Osteocyte (in vitro differentiated cells): ENCODE measurements at places on chromosomes 4 and X.

- peak overlapping the region; percentile 15 for H3K4me3 ChIP-seq
- H3K27me3 ChIP-seq, result no peaks in the 10 kb centered on the region
- peaks cover 48% of the 10 kb centered on the region for H3K4me1 ChIP-seq
- H3K27ac ChIP-seq, result peak overlapping the region; percentile 89
- H3K36me3 ChIP-seq, result peaks cover 63% of the 10 kb centered on the region
Observed at GRCh38 chr4:121668368-121669162, 28.2 kb downstream of the ANXA5 start.

DNA sequence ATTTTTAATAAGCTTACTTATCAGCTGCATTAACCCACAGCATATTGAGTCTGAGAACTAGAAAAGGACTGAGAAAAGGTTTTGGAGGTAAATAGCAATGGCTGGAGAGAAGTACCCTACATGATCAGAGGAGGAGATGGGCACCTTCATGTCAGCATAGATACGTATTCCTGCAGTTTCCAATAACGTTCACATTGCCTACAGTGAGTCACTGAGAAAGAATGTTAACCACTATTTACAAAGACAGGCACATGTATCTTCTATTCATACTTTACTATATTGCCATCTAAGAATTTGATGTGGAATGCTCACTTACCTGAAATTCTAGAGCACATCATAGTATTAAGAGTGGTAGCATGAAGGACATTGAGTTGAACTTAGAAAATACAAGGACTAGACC lies 92.5 kb downstream of the TLL1 start:
- peaks cover 8% of the 10 kb centered on the region for H3K4me1 ChIP-seq
- DNase-seq, result no peak
- no peak overlapping the region for H3K4me3 ChIP-seq
- peaks cover 13% of the 10 kb centered on the region for H3K36me3 ChIP-seq
- H3K27me3 ChIP-seq, result no peaks in the 10 kb centered on the region

GRCh38 chr4:64497491-64497890 lies 88.2 kb upstream of the TECRL start:
- DNase-seq, result no peak
- H3K27me3 ChIP-seq, result peaks cover 11% of the 10 kb centered on the region
- no peak overlapping the region for H3K27ac ChIP-seq
- no peak overlapping the region for H3K4me3 ChIP-seq

GRCh38 chrX:122817321-122817955 lies 366.6 kb upstream of the GRIA3 start:
- DNase-seq, result no peak
- no peaks in the 10 kb centered on the region for H3K36me3 ChIP-seq
- H3K4me1 ChIP-seq, result no peaks in the 10 kb centered on the region
- H3K27ac ChIP-seq, result no peak overlapping the region

DNA sequence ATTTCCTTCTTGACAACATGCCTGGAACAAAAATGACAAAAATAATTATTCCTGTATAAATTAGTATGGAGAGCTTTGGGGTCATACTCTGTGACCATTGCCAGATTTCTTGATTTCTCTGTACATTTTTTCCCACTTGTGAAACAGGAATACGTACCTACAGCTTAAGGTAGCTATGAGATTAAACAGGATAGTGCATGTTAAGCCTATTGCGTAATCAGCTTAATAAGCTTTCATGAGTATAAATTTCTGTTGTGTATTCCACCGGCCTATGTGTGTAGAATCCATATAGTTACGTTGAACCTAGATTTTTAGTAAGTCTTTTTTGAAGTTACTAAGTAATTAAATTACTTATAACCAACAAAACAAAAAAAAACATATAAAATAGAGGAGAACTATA lies 334.9 kb downstream of the DCTD start:
- no peak overlapping the region for H3K27ac ChIP-seq
- no peak for DNase-seq
- H3K36me3 ChIP-seq, result no peaks in the 10 kb centered on the region
- H3K27me3 ChIP-seq, result no peaks in the 10 kb centered on the region
- peaks cover 10% of the 10 kb centered on the region for H3K4me1 ChIP-seq

GRCh38 chrX:120857240-120857639 lies 18.4 kb downstream of the CT47B1 start:
- H3K27me3 ChIP-seq, result peaks cover 3% of the 10 kb centered on the region
- H3K36me3 ChIP-seq, result no peaks in the 10 kb centered on the region
- no peak overlapping the region for H3K4me3 ChIP-seq
- H3K27ac ChIP-seq, result no peak overlapping the region
- DNase-seq, result no peak
- no peaks in the 10 kb centered on the region for H3K4me1 ChIP-seq

GRCh38 chr4:175277816-175278215 lies 359.7 kb downstream of the ADAM29 start:
- no peaks in the 10 kb centered on the region for H3K36me3 ChIP-seq
- H3K4me1 ChIP-seq, result peaks cover 9% of the 10 kb centered on the region
- no peak overlapping the region for H3K4me3 ChIP-seq
- H3K27ac ChIP-seq, result no peak overlapping the region
- DNase-seq, result no peak

- no peaks in the 10 kb centered on the region for H3K4me1 ChIP-seq
- peaks cover 23% of the 10 kb centered on the region for H3K36me3 ChIP-seq
- no peak overlapping the region for H3K4me3 ChIP-seq
- DNase-seq, result no peak
- no peak overlapping the region for H3K27ac ChIP-seq
Observed at GRCh38 chr4:121829511-121829910, 5.8 kb upstream of the CCNA2 start.

DNA sequence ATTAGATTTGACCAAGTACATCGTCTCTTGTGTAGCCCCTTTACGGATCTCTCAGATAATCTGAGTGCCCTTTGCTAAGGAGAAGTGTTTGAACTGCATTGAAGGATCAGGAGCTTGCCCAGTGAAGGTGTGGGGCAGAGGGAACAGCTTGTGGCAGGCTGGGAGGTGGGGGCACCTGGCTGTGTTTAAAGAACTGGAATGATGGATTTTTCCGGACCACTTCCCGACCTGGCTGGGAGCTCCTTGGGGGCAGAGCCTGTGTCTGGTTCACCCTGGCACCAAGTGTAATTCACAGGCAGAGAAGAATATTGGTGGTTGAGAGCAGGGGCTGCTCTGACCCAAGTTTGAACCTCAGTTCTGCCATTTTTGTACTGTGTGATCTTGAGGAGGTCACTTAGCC lies 18.5 kb downstream of the TBC1D14 start:
- no peaks in the 10 kb centered on the region for H3K4me1 ChIP-seq
- H3K36me3 ChIP-seq, result peaks cover 26% of the 10 kb centered on the region
- no peaks in the 10 kb centered on the region for H3K27me3 ChIP-seq
- no peak overlapping the region for H3K27ac ChIP-seq
- H3K4me3 ChIP-seq, result no peak overlapping the region

DNA sequence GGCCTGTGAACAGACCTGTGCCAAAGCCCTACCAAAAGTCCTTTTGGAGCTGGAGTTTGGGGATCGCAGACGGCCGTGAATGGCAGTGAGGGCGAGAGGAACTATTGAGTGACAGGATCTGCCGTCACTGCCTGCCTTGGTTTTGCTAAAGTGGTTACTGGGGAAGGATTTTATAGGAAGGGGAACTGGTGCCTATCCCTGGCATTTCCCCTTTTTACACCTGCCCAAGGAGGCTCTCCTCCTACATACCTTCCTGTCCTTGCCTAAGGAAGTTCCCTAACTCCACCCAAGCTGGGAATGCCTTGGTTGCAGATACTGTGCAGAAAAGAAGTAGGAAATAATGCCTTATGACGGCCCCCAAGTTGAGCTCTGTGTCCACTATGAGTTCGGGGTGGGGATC lies 14.5 kb downstream of the LONRF3 start:
- H3K4me1 ChIP-seq, result no peaks in the 10 kb centered on the region
- DNase-seq, result no peak
- peaks cover 4% of the 10 kb centered on the region for H3K27me3 ChIP-seq
- H3K27ac ChIP-seq, result no peak overlapping the region

GRCh38 chrX:38982370-38982769 lies 181.1 kb downstream of the MID1IP1 start:
- no peak overlapping the region for H3K4me3 ChIP-seq
- DNase-seq, result no peak
- no peaks in the 10 kb centered on the region for H3K27me3 ChIP-seq
- H3K27ac ChIP-seq, result no peak overlapping the region
- H3K4me1 ChIP-seq, result no peaks in the 10 kb centered on the region

GRCh38 chr4:139330283-139330682 lies 28.0 kb upstream of the NDUFC1 start:
- H3K27me3 ChIP-seq, result no peaks in the 10 kb centered on the region
- peaks cover 17% of the 10 kb centered on the region for H3K4me1 ChIP-seq
- peaks cover 17% of the 10 kb centered on the region for H3K36me3 ChIP-seq
- peak overlapping the region; percentile 32 for H3K27ac ChIP-seq
- H3K4me3 ChIP-seq, result no peak overlapping the region

DNA sequence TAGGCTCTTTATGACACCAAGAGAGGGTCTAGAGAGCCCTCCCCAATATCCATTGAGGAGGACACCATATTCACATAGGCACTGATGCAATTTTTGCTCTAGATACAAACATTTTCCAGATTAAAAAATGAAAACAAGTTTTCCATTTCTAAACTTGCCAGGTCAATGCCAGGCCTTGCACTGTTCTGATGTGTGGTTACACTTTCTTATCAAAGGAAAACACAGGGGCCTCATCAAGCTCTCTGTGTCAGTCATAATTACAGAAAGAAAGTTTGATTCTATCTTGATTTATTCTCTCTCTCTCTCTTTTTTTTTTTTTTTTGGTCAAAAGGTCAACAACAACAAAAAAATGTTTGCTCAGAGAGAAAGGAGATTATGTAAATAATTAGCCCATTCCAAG lies 80.2 kb upstream of the ACSL4 start:
- no peak overlapping the region for H3K4me3 ChIP-seq
- no peaks in the 10 kb centered on the region for H3K36me3 ChIP-seq
- no peak for DNase-seq
- H3K27ac ChIP-seq, result no peak overlapping the region
- H3K4me1 ChIP-seq, result peaks cover 13% of the 10 kb centered on the region

GRCh38 chrX:87744391-87744790 lies 226.8 kb downstream of the KLHL4 start:
- H3K27me3 ChIP-seq, result no peaks in the 10 kb centered on the region
- H3K4me1 ChIP-seq, result no peaks in the 10 kb centered on the region

- no peaks in the 10 kb centered on the region for H3K27me3 ChIP-seq
- H3K27ac ChIP-seq, result no peak overlapping the region
- H3K4me1 ChIP-seq, result no peaks in the 10 kb centered on the region
- no peak overlapping the region for H3K4me3 ChIP-seq
- H3K36me3 ChIP-seq, result no peaks in the 10 kb centered on the region
- no peak for DNase-seq
Observed at GRCh38 chrX:146614663-146615478, 194.7 kb upstream of the CXorf51B start.

DNA sequence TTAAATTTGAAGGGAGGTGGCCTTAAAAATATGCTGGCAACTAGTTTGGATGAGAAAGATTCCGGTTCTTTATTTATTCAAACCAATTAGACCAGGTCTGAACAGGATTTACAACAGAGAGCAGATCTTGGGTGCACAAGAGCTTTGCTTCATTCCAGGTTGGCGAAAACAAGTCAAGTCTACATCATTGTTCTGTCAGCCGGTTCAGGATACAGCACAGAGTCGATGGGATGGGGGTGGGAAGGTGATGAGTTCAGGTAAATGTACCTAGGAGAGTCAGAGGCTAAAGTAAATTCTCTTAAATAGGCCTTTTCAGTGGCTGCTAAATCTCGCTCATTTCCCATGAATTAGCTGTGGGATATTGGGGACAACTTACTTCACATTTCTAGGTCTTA lies 882 bp upstream of the STIM2 start:
- H3K27me3 ChIP-seq, result no peaks in the 10 kb centered on the region
- no peak for DNase-seq
- peaks cover 38% of the 10 kb centered on the region for H3K4me1 ChIP-seq
- peak overlapping the region; percentile 94 for H3K4me3 ChIP-seq
- H3K27ac ChIP-seq, result peak overlapping the region; percentile 91

GRCh38 chr4:186069729-186070128 lies 773 bp downstream of the TLR3 start:
- H3K4me3 ChIP-seq, result no peak overlapping the region
- H3K4me1 ChIP-seq, result peaks cover 18% of the 10 kb centered on the region
- no peaks in the 10 kb centered on the region for H3K36me3 ChIP-seq
- DNase-seq, result no peak
- no peaks in the 10 kb centered on the region for H3K27me3 ChIP-seq

- no peaks in the 10 kb centered on the region for H3K36me3 ChIP-seq
- H3K27me3 ChIP-seq, result no peaks in the 10 kb centered on the region
- no peak overlapping the region for H3K4me3 ChIP-seq
Observed at GRCh38 chr4:70627620-70628019, 924 bp upstream of the ENAM start.

GRCh38 chr4:113607998-113608397 lies 153.5 kb downstream of the CAMK2D start:
- peaks cover 42% of the 10 kb centered on the region for H3K36me3 ChIP-seq
- no peaks in the 10 kb centered on the region for H3K27me3 ChIP-seq
- peaks cover 9% of the 10 kb centered on the region for H3K4me1 ChIP-seq
- H3K27ac ChIP-seq, result no peak overlapping the region
- no peak overlapping the region for H3K4me3 ChIP-seq

DNA sequence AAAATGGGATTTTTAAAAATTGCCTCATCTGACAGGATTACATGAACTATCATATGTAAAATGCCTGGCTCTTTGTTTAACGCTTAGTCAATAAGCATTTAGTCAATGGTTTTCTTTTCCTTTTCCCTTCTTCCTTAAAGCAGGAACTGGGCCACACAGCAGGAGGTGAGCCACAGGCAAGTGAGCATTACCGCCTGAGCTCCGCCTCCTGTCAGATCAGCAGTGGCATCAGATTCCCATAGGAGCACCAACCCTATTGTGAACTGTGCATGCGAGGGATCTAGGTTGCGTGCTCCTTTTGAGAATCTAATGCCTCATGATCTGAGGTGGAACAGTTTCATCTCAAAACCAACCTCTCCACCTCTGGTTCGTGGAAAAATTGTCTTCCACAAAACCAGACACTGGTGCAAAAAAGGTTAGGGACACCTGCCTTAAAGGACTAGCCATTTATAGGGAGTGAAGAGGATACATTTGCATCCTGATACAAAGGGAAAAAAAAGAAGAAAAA lies 306.1 kb downstream of the FBXW7 start:
- H3K4me3 ChIP-seq, result no peak overlapping the region
- H3K4me1 ChIP-seq, result peaks cover 2% of the 10 kb centered on the region
- no peaks in the 10 kb centered on the region for H3K36me3 ChIP-seq
- no peak overlapping the region for H3K27ac ChIP-seq

GRCh38 chrX:9183481-9183880 lies 149.6 kb upstream of the FAM9B start:
- H3K4me1 ChIP-seq, result peaks cover 1% of the 10 kb centered on the region
- no peak overlapping the region for H3K4me3 ChIP-seq
- H3K27me3 ChIP-seq, result no peaks in the 10 kb centered on the region
- DNase-seq, result no peak
- H3K27ac ChIP-seq, result no peak overlapping the region

DNA sequence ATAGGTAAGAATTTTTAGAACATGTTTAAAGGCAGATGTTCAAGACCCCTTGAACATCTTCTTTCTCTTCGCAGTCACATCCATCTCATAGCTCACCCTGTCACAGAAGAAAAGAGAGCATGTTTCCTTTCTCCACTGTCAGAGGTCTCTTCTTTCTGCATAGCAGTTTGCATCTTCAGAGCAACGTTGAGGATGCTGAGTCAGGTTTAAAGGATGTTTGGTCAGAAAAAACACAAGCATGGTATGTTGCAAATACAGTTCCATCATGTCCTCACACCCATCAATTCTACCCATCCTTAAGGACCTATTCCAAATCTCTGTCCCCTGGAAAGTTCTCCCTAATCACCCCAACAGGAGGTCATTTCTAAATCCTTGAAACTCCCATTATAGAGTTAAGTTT lies 84.8 kb downstream of the STOX2 start:
- DNase-seq, result no peak
- H3K27me3 ChIP-seq, result no peaks in the 10 kb centered on the region
- H3K27ac ChIP-seq, result no peak overlapping the region
- H3K4me3 ChIP-seq, result no peak overlapping the region
- peaks cover 2% of the 10 kb centered on the region for H3K4me1 ChIP-seq
